ENCODE measurements at places on chromosomes 16 and 17.
A peak's percentile ranks its signal among the peaks of the same experiment; 100 is the strongest.

- no peak for DNase-seq
Observed at GRCh38 chr17:48754500-48755261, 26.1 kb upstream of the HOXB13 start.

DNA sequence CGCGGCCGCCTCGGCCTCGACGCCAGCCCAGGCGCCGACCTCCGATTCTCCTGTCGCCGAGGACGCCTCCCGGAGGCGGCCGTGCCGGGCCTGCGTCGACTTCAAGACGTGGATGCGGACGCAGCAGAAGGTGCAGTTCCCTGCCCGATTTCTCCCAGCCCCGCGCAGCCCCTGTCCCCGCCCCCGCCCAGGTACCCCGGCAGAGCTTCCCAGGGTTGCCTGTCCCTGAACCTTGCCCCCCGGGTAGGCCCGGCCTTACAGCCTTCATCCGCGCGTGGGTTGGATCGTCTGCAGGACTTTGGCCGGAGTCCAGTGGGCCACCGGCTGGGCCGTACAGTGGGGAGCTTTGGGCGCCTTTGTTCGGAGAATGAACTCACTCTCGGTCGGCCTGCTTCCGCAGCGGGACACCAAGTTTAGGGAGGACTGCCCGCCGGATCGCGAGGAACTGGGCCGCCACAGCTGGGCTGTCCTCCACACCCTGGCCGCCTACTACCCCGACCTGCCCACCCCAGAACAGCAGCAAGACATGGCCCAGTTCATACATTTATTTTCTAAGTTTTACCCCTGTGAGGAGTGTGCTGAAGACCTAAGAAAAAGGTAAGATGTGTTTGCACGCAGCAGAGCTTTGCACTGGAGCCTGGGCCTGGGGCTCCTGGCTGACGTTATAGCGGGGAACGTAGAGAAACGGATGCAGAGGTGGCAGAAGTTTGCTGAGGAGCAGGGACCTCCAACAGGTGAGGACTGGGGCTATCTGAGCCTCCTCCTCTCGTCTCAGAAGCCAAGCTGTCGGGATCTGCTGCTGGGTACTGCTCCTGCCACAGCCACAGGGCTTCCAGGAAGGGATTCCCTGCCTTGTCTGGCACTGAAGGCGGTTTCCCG lies 593 bp downstream of the GFER start:
- DNase-seq, result no peak

DNA sequence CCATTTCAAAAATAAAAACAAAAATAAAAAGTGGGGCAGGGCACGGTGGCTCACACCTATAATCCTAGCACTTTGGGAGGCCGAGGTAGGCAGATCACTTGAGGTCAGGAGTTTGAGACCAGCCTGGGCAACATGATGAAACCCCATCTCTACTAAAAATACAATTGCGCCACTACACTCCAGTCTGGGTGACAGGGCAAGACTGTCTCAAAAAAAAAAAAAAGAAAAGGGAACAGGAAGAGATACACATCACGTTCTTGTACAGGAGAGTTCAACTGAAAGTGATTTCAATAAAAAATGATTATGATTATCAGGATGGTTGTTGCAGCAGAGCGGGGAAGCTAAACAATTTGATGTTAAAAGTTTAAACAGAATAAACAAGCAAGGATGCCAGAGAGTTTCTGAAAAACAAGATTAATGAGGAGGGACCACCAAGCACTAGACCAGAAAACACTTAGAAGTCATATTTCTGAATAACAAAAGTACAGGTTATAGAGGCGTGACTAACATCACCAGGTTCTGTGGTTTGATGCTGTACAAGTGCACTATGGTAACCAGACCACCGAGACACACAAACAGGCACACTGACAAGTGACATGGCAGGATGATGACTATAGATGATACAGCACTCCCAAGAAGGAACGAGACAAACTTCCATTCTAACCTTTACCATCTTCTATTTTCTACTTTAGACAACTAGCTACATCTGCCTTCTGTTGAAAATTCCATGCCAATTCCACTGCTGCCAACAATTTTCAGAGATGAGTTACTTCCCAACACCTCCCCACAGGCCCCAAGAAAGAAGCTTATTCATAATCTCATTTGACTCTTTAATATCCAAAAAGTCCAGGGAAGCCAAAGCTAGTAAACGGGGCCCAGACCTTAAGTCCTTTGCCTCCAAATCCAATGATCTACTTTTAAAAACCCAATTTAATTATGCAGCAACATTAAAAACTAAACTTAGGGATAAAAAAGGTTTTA lies 11.8 kb downstream of the DNAJA2 start:
- no peak for DNase-seq

DNA sequence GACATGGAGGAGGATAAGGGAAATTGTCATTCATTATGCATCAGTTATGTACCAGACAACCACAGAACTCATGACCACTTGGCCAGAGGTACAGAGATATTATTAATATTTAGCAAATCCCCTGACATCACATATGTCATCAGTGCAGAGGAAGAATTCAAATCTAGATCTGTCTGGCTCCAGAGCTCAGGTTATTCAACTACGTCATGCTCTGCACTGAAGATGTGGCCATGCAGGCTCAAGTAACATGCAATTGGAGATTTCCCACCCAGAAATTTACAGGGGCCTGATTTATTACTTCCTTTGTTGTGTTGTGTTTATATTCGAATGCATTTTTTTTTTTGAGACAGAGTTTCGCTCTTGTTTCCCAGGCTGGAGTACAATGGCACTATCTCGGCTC lies 224.3 kb downstream of the HS3ST4 start:
- DNase-seq, result no peak

- no peak for DNase-seq
Observed at GRCh38 chr16:48950184-48950583, 331.5 kb downstream of the CBLN1 start.

- DNase-seq, result no peak
Observed at GRCh38 chr17:30468465-30468864, 8.7 kb upstream of the GOSR1 start.

DNA sequence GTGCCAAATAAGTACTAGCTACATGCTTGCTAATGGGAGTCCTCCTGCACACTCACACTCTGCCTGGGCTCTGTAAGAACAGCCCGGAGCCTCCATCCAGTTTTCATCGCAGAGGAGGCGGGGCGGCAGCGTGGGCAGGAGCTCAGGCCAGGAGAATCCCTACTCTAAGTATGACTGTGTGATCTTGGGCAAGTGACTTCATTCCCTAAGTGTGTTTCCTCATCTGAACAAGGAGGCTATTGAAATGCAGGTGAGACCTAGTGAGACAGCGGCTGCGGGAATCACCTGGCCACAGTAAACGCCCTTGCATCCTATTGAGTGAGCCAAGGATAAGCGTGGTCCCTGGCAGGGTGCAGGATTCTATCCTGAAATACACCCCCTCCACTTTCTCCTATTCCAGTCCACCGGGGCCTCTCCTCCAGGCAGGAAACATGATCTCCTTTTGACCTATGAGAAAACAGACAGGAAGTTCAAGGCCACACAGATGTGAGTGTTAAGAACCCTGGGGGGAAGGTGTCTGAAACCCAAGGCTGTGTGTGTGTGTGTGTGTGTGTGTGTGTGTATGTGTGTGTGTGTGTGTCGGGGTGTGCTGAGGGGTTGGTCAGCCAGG lies 5.2 kb upstream of the RAI1 start:
- no peak for DNase-seq

- DNase-seq, result no peak
Observed at GRCh38 chr17:17056156-17056539, 13.9 kb downstream of the MPRIP start.

GRCh38 chr16:4351880-4352279 lies 759 bp upstream of the PAM16 start:
- no peak for DNase-seq

GRCh38 chr17:69981441-69981840 lies 93.6 kb upstream of the KCNJ16 start:
- DNase-seq, result no peak

DNA sequence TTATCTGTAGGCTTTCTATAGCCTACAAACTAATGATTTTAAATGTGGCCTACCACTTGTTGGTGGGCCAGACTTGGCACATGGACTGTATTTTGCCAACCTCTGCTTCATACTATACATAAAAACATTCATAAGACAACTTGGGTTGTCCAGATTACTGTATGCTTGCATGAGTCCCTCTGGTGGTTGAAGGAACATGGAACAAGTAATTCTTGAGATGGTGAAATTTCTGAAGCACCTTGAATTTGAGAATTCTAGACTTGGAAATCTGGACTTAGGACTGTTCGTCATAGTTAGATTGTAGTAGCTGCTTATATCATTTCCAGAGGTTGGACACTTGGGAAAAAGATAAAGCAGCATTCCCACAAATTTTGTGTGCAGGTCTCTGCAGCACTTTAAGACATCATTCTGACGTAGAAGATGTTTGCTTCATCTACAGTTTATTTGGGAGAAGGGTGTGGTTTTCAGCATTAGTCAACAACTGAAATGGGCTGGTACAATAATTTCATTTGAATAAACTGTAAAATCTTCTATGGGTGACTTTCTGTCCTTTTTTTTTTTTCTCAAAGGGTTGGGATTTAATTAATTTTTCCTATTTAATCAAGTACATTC lies 31.2 kb downstream of the NFATC3 start:
- DNase-seq, result no peak

DNA sequence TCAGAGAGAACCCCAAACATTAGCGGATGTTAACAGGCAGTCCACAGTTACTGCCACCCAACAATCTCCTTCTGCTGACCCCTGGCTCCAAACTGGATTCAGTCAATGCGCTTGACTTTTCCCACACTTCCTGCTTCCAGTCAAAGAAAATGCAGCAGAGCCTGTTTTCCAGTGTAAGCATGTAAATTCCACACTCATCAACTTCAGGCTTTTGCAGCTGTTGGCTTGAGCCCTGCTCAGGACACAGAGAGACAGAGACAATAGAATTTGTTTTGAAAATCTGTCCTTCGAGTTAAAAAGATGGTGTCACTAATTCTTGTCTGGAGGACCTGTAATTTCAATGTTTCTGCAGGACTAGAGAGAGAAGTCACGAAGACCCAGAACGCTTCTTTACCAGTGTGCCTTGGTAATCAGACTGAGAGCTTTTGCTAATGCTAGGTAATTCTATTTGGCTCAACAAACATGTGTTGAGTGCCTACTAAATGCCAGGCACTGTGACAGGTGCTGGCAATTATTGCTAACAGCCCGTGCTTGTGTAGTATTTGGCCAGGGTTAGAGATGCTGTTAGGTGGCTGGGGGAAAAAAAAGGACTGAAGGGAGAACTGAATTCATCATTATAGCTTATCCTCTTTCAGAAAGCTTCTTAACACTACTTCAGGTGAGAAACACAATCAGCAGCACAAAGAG lies 32.5 kb downstream of the HOXB1 start:
- DNase-seq, result peak; percentile 12

DNA sequence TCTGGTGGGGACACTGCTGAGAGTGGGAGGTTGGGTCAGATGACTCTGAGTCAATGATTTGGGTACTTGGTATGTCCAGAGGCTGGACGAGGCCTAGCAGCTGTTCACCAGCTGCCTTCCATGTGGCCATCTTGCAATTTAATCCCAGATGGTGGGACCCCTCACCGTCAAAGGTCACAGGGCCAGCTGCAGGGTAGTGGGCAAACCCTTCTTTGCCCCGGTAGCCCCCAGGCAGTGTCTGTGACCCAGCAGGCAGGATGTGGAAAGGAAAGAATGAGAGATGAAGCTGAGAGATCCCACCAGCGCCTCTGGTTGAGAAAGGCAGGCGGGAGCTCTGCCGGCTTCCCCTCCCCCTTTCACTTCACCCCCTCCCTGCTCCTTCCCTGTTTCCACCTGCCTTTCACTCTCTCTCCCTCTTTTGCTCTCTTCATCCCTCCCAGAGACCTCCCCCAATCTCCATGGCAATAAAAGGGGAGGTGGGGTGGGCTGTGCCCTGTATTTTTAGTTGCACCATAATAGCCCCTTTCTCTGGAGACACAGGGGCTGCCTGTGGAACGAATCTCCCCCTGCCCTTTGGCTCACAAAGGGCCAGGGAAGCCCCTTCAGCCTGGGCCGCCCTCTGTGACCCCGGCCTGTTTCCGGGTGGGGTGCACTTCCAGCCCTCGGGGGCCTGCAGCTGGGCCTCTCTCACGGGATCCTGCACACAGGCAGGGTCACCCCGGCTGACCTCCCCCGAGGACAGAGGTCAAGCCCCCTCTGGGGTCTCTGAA lies 20.2 kb downstream of the CDK5RAP3 start:
- no peak for DNase-seq

- no peak for DNase-seq
Observed at GRCh38 chr16:3349175-3349574, 6.5 kb upstream of the OR2C1 start.

DNA sequence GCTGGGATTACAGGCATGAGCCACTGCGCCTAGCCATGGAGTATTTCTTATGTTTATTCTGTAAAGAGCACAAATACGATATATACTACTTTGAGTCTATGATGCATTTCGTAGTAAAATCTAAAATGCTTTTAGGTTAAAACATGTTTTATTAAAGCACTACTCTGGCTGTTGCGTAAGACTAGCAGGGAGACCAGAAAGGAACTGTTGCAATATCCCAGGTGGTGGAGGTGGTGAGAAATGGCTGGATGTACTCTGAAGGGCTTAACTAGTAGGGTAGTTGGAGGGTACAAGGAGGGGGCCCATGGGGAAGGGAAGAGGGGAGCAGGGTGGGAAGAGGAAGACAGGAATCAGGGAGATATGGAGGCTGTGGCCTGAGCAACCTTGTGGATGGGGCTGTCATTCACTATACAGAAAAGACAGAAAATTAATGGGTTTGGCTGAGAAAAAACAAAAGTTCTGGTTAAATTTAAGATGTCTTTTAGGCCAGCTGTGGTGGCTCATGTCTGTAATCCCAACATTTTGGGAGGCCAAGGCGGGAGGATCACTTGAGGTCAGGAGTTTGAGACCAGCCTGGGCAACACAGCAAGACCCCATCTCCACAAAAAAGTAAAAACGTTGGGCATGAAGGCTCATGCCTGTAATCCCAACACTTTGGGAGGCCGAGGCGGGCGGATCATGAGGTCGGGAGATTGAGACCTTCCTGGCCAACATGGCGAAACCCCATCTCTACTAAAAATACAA lies 35.8 kb downstream of the ST3GAL2 start:
- DNase-seq, result no peak

- no peak for DNase-seq
Observed at GRCh38 chr16:85254921-85255320, 142.6 kb upstream of the CIBAR2 start.

DNA sequence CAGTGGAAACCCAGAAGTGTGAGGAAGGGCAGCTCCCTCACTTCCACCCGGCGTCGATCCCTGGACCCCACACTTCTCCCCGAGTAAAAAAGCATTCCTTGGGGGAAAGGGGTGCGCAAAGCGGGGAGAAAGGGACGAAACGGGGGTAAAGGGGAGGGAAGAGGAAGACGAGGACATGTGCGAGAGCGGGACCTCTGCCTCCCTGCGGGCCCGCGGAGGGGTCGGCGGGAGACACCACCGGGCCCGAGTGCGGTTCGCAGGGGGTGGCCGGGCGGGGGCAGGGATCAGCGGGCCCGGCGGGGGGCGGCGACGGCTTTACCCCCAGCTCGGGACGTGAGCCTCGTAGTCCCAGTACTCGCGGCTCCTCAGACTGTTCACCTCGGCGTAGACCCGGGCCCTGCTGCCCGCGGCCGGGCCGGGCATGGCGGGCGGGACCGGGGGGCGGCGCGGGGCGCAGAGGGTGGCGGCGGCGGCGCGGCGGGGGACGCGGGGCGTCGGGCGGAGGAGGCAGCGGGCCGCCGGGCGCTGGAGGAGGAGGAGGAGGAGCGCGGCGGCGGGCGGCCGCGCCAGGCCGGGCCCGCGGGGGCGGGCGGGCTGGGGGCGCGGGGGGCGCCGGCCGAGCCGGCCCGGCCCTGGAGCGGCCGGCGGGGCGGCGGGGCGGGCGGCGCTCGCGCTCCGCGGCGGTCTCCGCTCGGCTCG lies 443 bp downstream of the CSNK2A2 start:
- DNase-seq, result no peak

GRCh38 chr17:56393156-56393555 lies 200.3 kb upstream of the NOG start:
- DNase-seq, result no peak

- DNase-seq, result peak; percentile 21
Observed at GRCh38 chr16:9092282-9092977, 986 bp downstream of the HAPSTR1 start.
